ENCODE measurements at places on chromosomes 1 and 21.

GRCh38 chr1:87252406-87252805 lies 76.3 kb upstream of the LMO4 start:
- DNase-seq = no peak

DNA sequence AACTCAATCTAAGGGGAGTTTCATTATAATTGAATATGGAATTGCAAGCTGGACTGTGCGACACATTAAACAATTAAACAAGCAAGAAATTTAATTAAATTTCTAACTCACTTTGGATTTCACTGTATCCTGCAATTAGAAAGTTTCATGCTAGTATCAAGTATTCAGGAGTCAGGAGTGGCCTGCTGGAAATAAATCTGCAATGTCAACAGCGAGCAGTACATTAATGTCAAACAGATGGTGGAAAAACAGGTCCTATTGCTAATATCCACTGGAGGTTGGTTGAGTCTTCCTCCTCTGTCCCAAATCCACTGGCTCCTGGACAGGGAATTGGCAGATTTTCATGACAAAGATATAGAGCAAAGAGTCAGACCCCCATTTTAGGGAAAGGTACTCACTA lies 237.1 kb downstream of the VAV3 start:
- no peak for DNase-seq

- no peak for DNase-seq
Measured at GRCh38 chr21:38793926-38794713, 11.6 kb upstream of the ETS2 start.

DNA sequence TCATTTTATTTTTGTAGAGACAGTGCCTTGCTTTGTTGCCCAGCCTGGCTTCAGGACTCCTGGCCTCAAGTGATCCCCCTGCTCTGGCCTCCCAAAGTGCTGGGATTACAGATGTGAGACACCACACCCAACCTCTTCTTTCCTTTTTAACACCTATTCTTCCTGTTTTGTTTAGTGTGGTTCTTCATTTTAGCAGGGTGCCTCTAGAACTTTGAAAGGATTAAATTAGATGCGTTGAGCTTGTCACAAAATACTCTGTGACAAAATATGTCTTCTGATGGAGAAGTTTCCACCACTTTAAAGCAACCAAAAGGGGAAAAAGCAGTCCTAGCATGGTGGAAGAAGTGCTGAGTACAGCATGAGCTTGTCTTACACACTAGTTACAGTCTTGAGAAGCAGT lies 42.0 kb downstream of the CDC14A start:
- DNase-seq = no peak

DNA sequence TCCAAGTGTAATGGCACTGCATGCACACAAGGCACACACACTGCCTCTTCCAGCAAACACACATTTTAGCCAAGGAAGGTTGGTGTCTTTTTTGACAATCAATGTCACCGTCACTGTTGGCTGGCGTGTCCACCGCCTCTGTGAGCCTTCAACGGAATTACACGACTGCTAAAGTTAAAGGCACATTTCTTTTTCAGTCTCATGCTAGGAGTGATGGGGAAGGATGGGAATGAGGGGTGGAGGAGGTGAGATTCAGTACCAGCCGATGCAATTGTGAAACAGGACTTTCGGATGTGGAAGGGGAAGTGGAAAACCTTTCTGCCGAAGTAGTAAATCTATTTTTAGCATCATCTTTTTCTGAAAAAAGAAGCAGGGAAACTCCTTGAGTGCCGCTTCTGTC lies 1.4 kb downstream of the ELAVL4 start:
- no peak for DNase-seq

DNA sequence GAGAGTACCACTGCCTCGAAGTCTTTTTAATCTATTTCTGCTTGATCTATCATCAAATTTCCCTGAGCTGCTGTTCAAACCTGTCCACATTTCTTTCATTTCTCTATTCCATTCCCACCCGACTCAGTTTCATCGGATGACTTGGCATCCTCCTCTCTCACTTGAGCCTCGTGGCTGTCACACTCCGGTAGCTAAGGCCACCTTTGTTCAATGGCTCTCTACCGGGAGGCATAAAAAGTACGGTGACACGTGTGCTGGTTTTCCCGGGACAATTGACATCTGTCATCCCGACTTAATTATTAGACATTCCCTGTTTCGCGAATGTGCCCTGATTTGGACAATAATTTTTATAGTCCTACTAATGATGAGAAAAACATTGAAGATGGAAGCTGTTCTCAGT lies 22.6 kb downstream of the MIS18A start:
- DNase-seq = no peak

DNA sequence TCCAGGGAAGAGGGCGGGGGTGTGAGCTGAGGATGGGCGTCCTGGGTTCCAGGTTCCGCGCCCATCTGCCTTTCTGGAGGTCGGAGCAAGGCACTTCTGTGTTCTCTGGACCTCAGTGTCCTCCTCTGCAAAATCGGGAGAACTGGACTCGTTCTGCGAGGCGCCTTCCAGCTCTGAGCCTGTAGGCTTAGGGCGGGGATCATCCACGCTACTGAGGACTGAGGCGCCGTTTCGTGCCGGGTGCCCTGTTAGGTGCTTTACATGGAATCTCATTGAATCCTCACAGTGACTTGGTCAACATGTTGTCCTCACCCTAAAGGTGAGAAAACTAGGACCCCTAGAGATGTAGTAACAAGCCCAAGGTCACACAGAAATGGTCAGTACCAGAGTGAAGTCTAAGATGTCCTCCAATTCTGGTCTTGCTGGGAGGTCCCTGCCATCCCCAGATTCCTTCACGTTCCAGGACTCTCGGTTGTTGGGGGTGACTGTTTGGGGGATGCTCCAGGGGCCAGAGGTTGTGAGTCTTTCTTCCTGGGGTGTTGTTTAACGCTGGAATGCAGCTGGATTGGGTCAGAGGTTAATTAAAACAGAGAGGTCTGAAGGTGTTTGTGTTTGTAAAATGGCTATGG lies 677 bp downstream of the PRKAA2 start:
- DNase-seq = no peak

DNA sequence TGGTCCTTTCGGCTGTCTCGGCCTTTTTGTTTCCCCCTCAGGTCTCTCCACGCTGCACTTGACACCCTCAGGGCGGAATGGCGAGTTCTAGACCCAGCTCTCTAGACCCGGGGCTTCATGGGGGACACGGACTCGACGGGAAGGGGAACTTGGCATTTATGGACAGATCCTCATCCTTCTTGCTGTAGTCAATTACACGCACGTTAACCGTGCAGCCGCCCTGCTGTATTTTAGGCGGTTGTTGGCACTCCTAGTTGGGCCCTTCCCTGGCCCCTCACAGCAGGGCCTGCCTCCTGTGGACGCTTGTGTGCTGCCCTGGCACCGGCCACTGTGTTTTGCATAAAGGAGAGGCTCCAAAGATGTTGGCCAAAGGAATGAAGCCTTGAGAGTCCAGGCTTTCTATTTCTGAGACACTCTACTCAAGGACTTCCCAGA lies 558 bp upstream of the BTG3 start:
- peak; percentile 22 for DNase-seq

- DNase-seq = no peak
Measured at GRCh38 chr1:107339775-107340174, 198.9 kb downstream of the NTNG1 start.

GRCh38 chr1:54125386-54126070 lies 27.3 kb downstream of the CDCP2 start:
- no peak for DNase-seq

DNA sequence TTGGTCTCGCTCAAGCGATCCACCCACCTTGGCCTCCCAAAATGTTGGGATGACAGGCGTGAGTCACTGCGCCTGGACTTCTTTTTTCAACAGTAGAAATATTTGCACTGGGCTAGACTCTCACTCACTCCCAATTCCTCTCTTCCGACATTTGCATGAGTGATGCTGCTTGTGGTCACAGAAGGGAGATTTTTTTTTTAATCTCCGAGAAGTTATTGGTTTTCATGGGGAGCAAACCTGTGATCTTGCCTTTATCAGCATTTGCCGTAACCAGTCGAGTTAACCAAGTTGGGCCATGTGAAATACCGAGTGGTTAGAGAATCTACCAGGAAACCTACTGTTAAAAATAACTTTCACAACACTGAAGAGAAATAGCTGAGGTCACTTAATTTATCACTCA lies 21.1 kb downstream of the ERG start:
- no peak for DNase-seq

DNA sequence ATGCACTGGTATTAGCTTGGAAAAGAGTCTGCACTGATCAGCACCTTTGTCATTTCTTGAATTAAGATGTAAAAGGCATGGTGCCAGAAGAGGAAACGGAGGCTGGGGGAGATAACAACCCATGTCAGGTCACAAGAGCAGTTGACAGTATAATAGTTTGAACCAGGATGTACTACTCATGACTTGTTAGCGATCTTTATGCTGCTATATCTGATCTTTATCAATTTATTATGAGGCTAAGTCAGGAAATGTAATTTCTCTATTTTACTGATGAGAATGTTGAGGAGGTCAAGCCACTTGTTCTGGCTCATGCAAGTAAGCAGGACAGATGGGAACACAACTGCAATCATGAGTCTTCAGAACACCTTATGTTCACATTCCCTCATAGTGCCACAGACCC lies 41.4 kb downstream of the RGS5 start:
- DNase-seq = no peak

- no peak for DNase-seq
Measured at GRCh38 chr1:162276493-162276892, 100.2 kb downstream of the SPATA46 start.

- DNase-seq = no peak
Measured at GRCh38 chr1:33928251-33928650, 64.4 kb downstream of the HMGB4 start.

GRCh38 chr1:157286096-157286495 lies 147.9 kb upstream of the ETV3 start:
- no peak for DNase-seq

GRCh38 chr1:156616463-156616862 lies 2.8 kb upstream of the HAPLN2 start:
- no peak for DNase-seq

- DNase-seq = no peak
Measured at GRCh38 chr1:80053613-80054012, 1047.1 kb upstream of the ADGRL4 start.

GRCh38 chr1:76862447-76862846 lies 4.8 kb upstream of the ST6GALNAC5 start:
- DNase-seq = no peak

- DNase-seq = no peak
Measured at GRCh38 chr1:161915051-161915503, 108.6 kb downstream of the OLFML2B start.

GRCh38 chr1:227447531-227447990 lies 115.8 kb upstream of the ZNF678 start:
- no peak for DNase-seq

- no peak for DNase-seq
Measured at GRCh38 chr21:39737376-39738000, 7.5 kb upstream of the IGSF5 start.

DNA sequence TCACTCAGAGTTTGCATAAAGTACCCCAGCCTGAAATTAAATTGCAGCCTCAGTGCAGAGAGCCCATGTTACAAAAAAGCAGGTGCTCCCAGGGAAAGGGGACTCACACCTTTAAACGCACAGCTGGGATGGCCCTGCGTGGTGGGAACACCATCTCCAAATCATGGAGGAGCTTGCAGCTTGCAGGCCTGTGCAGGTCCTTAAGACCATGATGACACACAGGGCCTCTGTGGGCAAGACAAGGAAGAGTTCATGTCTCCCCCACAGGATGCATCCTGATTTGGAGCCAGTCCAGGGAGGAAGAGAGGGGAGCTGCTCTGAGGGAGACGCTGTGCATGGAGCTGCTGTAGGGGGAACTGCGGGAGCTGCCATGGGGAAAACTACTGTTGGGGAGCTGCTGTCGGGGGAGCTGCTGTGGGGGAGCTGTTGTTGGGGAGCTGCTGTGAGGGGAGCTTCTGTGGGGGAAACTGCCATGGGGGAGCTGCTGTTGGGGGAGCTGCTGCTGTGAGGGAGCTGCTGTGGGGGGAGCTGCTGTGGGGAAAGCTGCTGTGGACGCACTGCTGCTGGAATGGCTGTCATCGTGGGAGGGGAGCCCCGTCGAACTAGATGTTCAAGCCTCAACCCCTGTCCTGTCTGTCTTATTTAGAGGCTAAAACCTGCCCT lies 113.9 kb downstream of the MATN1 start:
- DNase-seq = no peak

GRCh38 chr1:67833602-67833940 lies 304 bp upstream of the GNG12 start:
- no peak for DNase-seq

DNA sequence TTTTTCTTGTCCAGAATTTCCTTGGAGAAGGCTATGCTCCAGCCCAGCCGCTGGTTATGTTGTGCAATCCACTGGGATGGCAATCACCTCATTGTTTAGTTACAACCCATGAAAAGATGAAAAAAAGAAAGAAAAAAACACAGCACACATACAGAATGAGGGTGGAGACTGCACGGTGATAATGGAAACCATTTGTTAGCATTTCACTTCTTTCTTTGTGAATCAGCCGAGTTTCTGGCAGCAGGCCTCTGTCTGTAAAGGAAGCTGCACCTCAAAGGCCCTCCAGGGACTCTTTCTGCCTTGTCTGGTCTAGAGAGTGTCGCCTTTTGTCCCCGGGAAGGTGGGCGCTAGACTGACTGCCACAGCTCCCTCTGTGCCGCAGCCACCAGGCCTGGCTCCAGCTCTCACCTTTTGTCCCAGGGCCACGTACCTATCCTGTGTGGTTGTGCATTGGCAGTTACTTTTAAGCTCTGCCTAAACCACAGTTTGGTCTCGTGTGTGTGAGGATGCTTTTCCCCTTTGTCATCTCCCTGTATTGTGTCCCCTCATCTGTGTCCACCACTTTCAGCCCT lies 35.6 kb downstream of the NGF start:
- no peak for DNase-seq

DNA sequence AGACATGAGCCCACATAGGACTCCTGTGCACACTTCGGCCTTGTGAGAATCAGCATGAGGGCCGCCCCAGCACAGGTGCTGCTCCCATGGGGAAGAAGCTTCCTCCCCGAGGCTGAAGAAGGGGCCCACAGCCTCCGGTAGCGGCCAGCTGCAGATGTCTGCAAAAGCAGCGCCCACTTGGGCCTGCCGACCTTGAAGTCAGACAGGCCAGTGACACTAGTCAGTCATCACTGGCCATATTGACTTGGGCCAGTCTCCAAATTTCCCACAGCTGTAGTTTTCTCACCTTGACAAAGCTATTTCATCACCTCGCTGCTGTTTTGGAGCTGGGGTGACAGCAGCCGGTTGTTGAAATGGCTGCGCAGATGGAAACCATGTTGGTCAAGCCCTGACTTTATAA lies 83.0 kb downstream of the RIPK4 start:
- peak; percentile 41 for DNase-seq

DNA sequence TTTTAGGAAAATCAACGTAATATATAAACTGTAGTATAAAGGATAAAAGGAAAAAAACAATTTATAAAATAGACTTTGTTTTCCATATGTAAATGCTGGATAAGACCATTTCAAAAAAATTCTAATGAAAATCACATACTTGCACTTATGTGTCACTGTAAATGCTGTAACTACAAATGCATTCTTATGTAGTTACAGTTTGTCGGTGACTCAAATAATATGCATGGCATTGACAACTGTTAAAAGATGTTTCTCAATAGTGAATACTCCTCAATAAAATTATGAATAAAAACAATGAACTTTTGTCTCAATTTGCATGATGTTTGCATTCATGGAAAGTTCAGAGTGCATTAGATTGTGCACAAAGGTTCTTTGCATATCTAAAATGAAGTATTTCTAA lies 614.0 kb upstream of the CHRM3 start:
- no peak for DNase-seq

GRCh38 chr1:10080523-10080922 lies 47.8 kb downstream of the UBE4B start:
- no peak for DNase-seq

- DNase-seq = no peak
Measured at GRCh38 chr1:78840453-78841271, 165.9 kb downstream of the ADGRL4 start.

All from Peyer's patch (tissue), 4 donors.